ENCODE measurements at places on chromosomes 7 and 10.

DNA sequence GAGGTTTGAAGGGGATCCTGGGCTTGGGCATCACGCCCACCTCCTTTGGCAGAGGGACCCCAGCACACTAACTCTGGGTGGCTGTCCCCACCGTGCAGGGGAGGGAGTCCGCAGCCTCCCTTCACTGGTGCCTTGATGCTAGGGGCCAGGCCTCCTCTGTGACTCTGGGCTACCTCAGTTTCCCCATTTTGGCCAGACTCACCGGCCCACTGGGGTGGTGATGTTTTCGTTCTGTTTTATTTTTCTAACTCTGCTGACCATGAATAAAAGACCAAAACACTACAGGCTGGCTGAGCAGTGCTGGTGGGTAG is 503 bp upstream of the TRIP6 start:
- DNase-seq: no peak

DNA sequence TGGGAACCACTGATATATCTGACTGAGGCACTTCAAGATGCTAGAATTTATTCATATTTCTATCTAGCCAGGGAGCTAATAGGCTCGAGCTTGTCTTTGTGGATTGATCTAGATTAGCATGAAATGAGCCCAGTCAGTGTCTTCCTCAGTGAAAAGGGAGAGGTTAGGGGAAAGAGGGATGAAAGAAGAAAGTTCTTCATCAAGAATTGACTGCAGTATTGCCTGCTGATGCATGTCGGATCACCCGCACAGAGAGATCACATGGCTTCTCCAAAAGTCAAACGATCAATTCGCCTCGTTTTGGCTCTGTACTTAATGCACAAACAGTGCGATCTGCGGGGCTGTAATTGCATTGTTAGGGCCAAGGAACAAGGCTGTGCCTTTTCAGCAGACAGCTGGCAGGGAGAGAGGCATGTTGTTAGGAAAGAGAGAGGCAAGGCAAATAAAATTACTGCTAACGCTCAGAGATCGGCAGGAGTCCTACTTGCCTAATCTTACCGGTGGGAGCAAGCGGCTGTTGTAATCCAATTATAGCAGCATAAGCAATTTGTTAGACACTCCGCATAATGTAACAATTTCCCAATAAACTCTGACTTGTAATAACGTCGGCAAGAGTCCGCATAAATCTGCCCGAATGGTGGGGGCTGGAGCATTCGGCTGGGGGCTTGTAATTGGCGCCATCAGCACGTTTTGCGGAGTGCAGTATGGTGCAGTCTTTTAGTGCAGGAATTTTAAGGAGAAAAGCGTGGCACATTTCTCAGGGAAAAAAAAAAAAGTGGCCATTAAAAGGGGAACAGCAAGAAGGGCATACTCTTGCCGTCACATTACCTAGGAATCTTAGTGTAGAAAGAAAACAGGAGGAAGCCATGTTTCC is 102.1 kb downstream of the POLL start:
- no peak for DNase-seq

GRCh38 chr7:51792796-51793195 is 476.2 kb upstream of the COBL start:
- no peak for DNase-seq

DNA sequence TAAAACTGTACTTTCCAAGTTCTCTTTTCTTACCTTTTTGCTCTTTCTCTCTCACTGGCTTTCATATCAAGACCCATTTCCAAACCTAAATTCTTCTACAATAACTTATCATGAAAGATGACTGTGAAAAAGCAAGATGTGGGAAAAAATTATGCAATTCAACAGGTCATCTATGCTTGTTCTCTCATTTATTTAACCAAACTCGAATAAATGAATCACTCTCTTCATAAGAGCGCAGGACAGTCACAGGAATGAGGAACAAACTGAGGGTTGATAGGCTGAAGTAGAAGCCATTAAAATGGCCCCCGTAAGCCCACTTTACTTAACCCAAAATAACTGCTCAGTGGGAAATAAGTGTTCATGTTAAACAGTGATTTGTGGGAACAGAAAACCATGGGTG is 1289.7 kb upstream of the SORCS1 start:
- DNase-seq: no peak

DNA sequence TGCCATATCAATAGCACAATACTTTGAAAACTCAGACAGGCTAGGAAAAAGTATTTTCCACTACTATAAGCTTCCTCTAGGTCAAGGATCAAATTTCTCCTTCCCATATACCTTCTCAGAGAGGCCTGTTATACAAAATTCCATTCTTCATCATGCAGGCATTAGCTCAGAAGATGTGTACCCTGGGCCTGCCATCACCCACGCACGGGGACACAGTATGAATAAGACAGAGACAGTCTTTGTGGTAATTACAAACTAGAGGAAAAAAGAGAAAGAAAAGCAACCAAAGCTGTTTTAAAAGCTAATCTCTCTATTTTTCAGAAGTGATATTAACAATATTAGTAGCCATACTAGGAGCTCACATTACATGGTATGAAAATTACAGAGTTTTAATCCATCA is 236.8 kb upstream of the AOAH start:
- no peak for DNase-seq

DNA sequence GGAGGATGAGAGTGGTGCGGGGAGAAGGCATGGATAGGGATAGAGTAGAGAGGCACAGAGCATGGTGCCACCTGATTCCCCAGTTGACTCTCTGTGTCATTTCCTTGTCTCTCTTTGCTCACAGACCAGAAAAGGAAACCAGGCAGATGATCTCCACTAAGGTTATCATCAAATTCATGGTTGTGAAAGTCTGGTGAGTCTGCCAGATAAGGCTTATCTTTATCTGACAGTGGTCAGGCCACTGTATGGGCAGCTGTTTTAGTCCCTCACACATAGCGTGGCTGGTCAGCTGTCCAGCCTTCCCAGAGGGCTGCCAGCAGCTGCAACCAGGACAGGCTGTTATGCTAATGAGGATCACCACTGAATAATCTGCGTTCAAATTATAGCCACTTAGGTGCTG is 99.0 kb downstream of the ADRA2A start:
- DNase-seq: no peak

GRCh38 chr7:37251222-37251621 is 197.4 kb downstream of the ELMO1 start:
- DNase-seq: no peak

GRCh38 chr10:92082583-92083280 is 159.2 kb downstream of the BTAF1 start:
- DNase-seq: no peak

All from NK-92 treated with Interleukin-12 subunit alpha and Interleukin-12 subunit beta, amount 100 ng/mL, for 24 hours (cell line).